Peyer's patch (tissue), 4 donors: ENCODE measurements at places on chromosomes 4 and X. TPM values are rescaled to one million over a fixed set of nuclear protein-coding genes. Genes with fewer than 3 reads are reported as not detected.

GRCh38 chrX:68631336-68631735 lies 16.1 kb upstream of the STARD8 start:
- no peaks in the 10 kb centered on the region for H3K27me3 ChIP-seq
- H3K36me3 ChIP-seq = no peaks in the 10 kb centered on the region
- no peaks in the 10 kb centered on the region for H3K4me1 ChIP-seq
- H3K4me3 ChIP-seq = no peak overlapping the region
- no peak for DNase-seq

- H3K4me3 ChIP-seq = no peak overlapping the region
- H3K36me3 ChIP-seq = no peaks in the 10 kb centered on the region
- H3K27me3 ChIP-seq = no peaks in the 10 kb centered on the region
Measured at GRCh38 chr4:170723171-170723570, 633.4 kb upstream of the AADAT start.

GRCh38 chr4:143514497-143514896 lies 995 bp downstream of the SMARCA5 start:
- H3K36me3 ChIP-seq = peaks cover 19% of the 10 kb centered on the region
- H3K4me1 ChIP-seq = no peaks in the 10 kb centered on the region
- peak overlapping the region; percentile 100 for H3K27ac ChIP-seq
- H3K4me3 ChIP-seq = peak overlapping the region; percentile 85
- DNase-seq = peak; percentile 62

DNA sequence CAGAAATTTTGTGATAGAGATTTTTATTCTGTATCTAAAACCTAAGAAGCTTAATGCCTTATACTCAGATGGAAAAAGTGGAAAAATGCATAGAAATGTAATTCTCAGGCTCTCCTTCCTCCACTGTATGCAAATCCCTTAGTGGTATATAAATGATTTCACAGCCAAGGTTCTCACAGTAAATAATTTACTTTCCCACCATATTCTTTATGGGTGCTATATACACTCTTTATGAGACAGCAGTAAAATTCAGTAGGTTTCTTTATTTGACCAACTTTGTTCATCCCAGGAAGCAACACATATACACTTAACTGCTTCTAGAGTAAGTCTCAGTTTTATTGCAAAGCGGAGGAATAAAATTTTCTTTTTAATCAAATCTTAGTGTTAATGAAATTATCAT lies 1399.7 kb downstream of the PCDH7 start:
- no peak overlapping the region for H3K27ac ChIP-seq
- no peaks in the 10 kb centered on the region for H3K4me1 ChIP-seq
- H3K27me3 ChIP-seq = no peaks in the 10 kb centered on the region
- H3K36me3 ChIP-seq = no peaks in the 10 kb centered on the region

UGT2B7 gene
- 28.6 TPM for total RNA-seq

DNA sequence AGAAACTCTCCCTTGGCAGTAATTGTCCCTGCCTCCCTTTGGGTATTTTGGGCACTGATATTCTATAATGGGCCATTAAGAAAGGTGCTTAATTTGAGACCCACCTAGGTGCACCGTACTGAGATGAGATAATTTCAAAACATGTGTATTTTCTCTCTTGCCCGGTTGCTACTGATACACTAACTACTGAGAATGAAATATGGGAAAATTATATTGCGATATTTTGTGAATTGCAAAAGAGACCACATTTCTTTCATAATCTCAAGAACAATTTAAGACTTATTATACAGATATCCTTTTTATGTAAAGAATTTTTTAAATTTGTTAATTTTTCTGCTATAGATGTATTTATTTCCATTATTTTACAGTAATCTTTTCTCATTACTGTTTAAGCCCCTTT lies 284.9 kb downstream of the ADGRL3 start:
- no peak overlapping the region for H3K27ac ChIP-seq
- DNase-seq = no peak
- no peaks in the 10 kb centered on the region for H3K4me1 ChIP-seq
- H3K36me3 ChIP-seq = no peaks in the 10 kb centered on the region

MAGEE2 gene
- total RNA-seq = not detected

DNA sequence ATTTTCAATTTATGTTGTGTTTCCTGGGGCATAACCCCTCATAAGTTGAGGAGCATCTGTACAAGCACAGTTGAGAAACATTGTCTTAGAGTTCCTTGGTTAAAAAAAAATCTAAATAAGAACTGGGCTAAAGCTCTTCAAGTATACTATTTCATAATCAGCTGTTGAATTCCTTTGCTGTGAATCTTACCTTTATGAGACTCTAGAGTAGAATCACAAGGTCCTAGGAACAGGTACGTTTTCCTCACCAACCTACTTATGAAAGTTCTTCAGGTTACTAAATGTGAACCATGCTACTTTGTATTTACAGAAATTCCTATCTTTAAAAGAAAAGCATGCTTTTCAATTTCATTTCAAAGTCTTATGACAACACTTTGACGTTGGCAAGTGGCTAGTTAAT lies 20.9 kb upstream of the SOD3 start:
- no peaks in the 10 kb centered on the region for H3K4me1 ChIP-seq
- no peaks in the 10 kb centered on the region for H3K27me3 ChIP-seq
- no peak for DNase-seq
- H3K36me3 ChIP-seq = no peaks in the 10 kb centered on the region
- no peak overlapping the region for H3K27ac ChIP-seq

DNA sequence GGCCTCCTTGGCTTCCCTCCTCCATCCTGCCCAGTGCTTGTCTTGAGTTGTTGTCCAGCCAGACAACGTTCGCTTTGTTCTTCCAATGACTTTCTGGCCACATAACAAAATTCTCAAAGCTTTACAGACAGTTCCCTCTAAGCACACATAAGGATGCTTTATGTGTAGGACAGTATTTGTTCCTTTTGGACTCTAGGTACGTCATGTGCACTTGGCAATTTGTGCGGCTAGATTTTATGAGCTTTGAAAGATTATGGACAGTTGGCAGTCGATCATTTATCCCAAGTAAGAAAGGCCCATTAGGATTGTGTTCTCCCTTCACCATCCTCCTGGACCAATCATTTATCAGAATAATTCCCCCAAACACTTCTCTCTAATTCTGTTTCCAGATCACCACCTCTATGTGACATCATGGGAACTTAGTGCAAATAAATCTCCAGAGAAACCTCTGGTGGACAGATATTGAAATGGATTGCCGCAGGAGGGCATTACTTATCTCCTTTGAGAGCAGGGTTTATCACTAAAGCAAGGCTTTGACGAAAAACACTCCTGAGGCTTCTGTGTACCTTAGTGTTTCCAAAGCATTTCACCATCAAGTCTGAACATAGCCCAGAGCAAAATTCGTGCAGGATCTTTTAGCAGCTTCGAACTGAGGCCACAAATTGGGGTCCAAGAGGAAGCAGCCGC lies 77.4 kb upstream of the BMPR1B start:
- no peaks in the 10 kb centered on the region for H3K27me3 ChIP-seq
- no peak for DNase-seq
- no peaks in the 10 kb centered on the region for H3K4me1 ChIP-seq
- no peaks in the 10 kb centered on the region for H3K36me3 ChIP-seq

GRCh38 chr4:113537203-113537602 lies 224.3 kb downstream of the CAMK2D start:
- H3K4me3 ChIP-seq = no peak overlapping the region
- DNase-seq = no peak

GRCh38 chr4:38600575-38600974 lies 63.4 kb upstream of the KLF3 start:
- H3K27me3 ChIP-seq = no peaks in the 10 kb centered on the region
- no peak overlapping the region for H3K27ac ChIP-seq
- no peaks in the 10 kb centered on the region for H3K36me3 ChIP-seq
- no peak overlapping the region for H3K4me3 ChIP-seq

DNA sequence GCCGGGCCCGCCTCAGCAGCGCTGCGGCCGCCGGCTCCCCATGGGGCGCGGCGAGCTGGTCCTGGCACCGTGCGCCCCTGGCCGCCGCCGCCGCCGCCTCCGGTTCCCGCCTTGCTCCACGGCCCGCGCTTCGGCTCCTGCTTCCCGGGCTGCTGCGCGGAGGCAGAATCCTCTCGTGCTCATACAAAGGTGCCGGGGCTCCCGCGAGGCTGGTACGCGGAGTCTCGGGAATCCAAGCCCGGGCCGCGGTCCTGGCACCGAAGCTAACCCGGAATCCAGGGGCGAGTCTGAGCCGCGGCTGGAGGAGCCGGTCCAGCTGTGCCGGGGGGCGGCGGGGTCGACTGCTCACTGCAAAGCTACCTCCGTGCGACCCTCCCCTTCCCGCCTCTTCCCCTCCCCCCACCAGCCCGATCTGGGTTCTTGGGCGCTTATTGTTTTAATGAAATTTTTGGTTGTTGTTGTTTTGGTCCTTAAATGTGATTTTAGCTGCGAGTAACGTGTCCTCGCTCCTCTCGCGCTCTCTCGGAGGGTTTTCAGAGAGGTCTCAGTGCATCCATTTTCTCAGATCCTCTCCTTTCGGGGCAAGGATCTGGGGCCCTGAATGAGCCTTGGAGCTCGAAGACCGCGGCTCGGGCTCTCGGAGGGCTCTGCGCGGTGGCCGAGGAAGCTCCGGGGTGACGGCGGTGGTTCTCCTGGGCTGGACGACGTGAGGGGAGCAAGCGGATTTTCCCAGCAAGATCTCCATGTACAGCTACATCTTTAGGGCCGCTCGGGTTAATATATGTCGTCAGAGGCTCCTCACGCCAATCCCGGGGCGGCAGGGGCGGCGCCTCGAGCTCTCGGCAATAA lies at the start of gene HAND2:
Gene HAND2, minus strand, starts transcription at position 753 of the 849 bp plus-strand sequence. CDS start 940 bp downstream, outside the sequence.
- peaks cover 4% of the 10 kb centered on the region for H3K27me3 ChIP-seq
- no peak for DNase-seq
- H3K4me1 ChIP-seq = no peaks in the 10 kb centered on the region
- H3K27ac ChIP-seq = peak within 1 kb of the TSS; percentile 87
- H3K36me3 ChIP-seq = no peaks in the 10 kb centered on the region
- H3K4me3 ChIP-seq = peak within 1 kb of the TSS; percentile 49

CD99L2 gene
- 11.9 TPM for total RNA-seq

DNA sequence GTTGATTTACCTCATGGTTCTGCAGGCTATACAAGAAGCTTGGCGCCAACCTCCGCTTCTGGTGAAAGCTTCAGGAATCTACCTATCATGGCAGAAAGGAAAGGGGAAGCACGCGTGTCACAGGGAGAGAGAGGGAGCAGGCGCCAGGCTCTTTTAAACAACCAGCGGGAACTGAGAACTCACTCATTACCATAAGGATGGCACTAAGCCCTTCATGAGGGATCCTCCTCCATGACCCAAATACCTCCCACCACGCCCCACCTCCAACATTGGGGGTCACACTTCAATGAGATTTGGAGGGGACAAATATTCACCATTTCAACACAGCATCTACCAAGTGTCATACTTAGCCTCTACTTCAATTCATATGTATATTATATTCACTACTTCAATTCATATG lies 18.8 kb upstream of the TBC1D8B start:
- H3K27ac ChIP-seq = no peak overlapping the region
- H3K27me3 ChIP-seq = no peaks in the 10 kb centered on the region
- DNase-seq = no peak
- no peaks in the 10 kb centered on the region for H3K36me3 ChIP-seq

NAT8L gene
- not detected for total RNA-seq

GRCh38 chrX:20995829-20996228 lies 378.4 kb upstream of the CNKSR2 start:
- no peak overlapping the region for H3K27ac ChIP-seq
- H3K4me1 ChIP-seq = no peaks in the 10 kb centered on the region
- no peaks in the 10 kb centered on the region for H3K36me3 ChIP-seq
- no peak for DNase-seq
- no peaks in the 10 kb centered on the region for H3K27me3 ChIP-seq

DNA sequence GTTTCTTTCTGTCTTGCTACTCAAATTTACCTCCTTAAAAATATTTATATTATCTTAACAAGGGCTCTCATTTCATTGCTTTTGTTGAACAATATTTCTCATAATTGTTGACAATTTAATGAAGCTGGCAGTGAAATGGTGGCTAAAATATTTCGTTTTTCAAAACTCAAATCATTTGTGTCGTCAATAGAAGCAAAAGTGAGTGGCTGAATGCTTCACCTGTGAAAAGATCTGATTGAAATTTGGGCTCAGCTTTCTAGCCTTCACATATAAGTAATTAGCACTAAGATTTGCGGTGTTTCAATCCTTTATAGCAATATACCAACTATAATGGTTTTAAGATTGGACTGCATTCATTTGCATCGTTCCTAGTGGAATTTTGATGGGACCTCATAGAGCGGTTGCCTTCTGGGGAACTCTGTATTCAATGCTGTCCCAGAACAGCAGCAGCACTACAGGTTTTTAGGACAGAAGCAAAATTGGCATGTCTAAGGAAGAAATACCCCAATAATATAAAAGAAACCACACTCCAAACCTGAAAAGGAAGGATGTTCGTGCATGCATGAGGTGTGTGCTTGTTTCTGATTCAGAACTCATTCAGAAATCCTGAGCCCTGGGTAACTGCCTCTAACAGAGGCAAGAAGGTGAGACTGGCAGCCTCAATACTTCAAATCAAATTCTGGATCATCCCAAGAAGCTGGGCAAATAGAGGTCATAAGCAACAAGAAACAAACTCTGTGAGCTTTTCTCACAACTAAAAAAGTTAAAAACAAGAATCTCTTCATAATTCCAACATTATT lies 2.5 kb downstream of the CXCL1 start:
- DNase-seq = no peak
- no peak overlapping the region for H3K4me3 ChIP-seq
- no peaks in the 10 kb centered on the region for H3K36me3 ChIP-seq
- no peaks in the 10 kb centered on the region for H3K4me1 ChIP-seq
- H3K27ac ChIP-seq = no peak overlapping the region

DNA sequence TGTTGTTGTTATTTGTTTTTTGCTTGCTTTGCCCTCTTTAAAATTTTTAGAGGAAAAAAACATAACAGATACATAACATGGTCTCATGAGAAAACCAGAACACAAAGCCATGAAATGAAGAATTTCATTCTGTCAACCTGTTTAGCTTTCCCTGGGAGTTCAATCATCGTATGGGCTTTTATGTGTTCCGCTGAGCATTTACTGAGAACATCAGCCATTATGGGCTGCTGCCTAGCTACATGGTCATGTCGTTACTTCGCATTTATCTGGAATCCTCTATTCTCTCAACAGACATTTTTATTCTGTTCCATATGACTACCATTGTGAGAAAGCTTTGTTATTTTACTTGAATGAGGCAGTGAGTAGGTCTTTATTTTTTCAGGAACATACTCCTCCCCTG lies 51.4 kb downstream of the NDST3 start:
- DNase-seq = no peak
- H3K4me3 ChIP-seq = no peak overlapping the region
- no peaks in the 10 kb centered on the region for H3K27me3 ChIP-seq
- no peaks in the 10 kb centered on the region for H3K4me1 ChIP-seq
- H3K27ac ChIP-seq = no peak overlapping the region

- no peaks in the 10 kb centered on the region for H3K27me3 ChIP-seq
- no peak overlapping the region for H3K27ac ChIP-seq
- no peaks in the 10 kb centered on the region for H3K4me1 ChIP-seq
- DNase-seq = no peak
- H3K36me3 ChIP-seq = no peaks in the 10 kb centered on the region
- H3K4me3 ChIP-seq = peak overlapping the region; percentile 38
Measured at GRCh38 chrX:133413218-133413925, 1.9 kb downstream of the GPC4 start.

DNA sequence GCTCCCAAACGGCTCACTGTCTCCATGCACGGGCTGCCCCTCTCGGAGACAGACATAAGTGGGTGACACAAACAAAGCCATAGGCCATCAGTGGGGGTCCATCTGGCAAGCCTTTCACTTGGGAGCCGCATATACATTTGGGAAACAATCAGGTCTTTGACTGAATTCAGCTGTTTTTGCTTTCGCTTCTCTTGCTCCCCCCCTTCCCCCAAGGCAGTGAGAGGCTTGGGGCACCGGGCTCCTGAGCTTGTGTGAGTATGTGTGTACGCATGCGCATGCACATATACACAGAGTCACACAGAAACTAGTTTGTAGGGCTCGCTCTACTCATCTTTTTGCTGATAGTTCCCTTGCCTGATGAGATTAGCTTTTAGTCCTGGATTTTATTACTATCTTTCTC lies 284.4 kb downstream of the AFF2 start:
- no peaks in the 10 kb centered on the region for H3K36me3 ChIP-seq
- H3K27me3 ChIP-seq = no peaks in the 10 kb centered on the region
- H3K4me1 ChIP-seq = no peaks in the 10 kb centered on the region
- H3K4me3 ChIP-seq = no peak overlapping the region
- no peak for DNase-seq
- no peak overlapping the region for H3K27ac ChIP-seq
